Stimulated activated CD8-positive, alpha-beta memory T cell treated with anti-CD3 and anti-CD28 coated beads, Interleukin-15, amount 100 ng/mL, for 48 hours (primary cell): ENCODE measurements at places on chromosomes 7 and 10.

GRCh38 chr7:157614457-157615020 is 277.7 kb downstream of the DNAJB6 start:
- DNase-seq = no peak

DNA sequence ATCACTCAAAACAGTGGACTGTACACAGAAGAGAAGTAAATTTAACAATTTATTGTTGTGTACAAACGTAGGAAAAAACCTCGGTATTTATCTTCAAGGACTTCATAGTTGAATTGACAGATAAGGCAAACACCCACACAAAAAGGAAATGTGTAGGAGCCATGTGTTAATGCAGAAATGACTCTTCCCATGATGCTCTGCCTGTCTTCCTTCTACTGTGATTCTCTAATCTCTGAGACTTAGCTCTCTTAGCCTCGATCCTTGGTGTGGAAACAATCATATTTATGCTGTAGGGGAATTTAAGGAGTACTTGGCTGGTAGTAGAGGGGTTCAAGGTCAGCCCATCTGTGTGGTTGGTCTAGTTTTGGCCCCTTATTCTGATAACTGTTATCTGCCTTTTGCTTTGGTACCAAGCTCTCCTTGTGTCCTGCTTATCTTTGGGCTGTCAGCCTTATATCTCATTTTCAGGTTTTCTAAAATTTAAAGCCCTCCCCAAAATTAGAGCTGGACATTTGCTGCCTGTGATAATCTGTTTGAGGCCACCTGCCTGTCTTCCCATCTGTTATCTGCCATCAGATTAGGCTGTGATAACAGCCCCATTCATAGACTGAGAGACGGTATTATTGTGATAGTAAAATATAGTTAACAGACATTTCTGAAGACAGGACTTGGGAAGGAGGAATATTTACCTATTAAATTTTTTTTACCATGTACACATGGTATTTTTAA is 81.7 kb downstream of the GPR85 start:
- no peak for DNase-seq

- no peak for DNase-seq
These were observed 103.1 kb downstream of the PRKCQ start for GRCh38 chr10:6476989-6477388.

DNA sequence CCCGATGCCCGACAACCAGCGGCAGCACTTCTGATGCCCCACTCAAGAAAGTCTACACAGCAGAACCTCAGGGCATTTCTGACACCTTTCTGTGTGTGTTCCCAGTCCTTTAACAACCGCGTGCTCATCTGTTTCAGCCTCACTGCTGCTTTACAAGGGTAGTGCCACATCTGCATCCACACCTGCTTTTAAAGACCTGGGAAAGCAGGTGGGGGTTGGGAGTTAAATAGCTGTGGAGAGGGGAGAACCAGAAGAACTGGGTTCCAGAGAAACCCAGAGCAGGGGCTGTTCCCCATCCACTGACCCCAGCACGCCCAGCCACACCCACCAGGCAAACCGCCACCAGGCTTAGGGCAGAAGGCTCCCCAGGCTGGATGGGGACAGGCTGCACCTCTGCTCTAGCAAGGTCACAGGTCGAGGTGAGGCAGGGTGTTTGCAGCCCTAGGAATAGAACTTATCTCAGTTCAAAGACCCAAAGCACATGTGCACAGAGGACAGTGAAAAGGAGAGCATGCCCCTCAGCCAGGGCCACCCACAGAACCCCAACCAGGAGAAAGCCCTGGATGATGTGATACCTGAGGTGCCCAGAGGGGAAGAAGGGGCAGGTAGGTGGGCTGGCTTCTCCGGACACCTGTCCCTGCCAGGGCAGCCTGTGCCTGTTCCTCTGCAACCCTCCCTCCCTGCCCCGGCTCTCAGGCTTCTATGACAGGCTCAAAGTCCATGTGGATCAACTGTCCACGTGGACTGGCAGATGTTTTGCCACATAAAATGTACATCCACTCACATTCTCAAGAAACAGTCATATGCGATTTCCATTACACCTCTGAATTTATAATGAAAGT is 51.3 kb downstream of the COBL start:
- DNase-seq = no peak

- DNase-seq = no peak
These were observed 680.2 kb downstream of the PCDH15 start for GRCh38 chr10:54120806-54121205.

DNA sequence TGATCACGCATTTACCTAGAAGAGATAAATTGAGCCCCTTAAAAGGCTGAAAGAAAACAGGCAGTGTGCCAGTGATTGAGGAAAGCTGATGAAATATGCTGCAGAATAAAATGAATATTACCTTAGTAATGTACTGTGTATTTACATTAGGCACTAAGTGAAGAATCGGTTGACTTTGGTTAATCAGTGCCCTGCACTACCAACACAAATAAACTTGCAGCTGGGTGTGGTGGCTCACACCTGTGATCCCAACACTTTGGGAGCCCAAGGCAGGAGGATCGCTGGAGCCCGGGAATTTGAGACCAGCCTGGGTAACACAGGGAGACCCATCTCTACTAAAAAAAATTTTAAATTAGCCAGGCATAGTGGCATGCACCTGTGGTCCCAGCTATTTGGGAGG is 148.3 kb upstream of the TCF7L2 start:
- no peak for DNase-seq

- no peak for DNase-seq
These were observed 73.3 kb downstream of the ZMIZ1 start for GRCh38 chr10:79142064-79142491.

GRCh38 chr10:131881104-131881880 is 19.5 kb upstream of the PPP2R2D start:
- DNase-seq = no peak

- no peak for DNase-seq
These were observed 292.5 kb upstream of the SEMA3C start for GRCh38 chr7:81211204-81211933.

- DNase-seq = no peak
These were observed 14.9 kb upstream of the DDC start for GRCh38 chr7:50580057-50580456.

- DNase-seq = no peak
These were observed 179.7 kb downstream of the GLI3 start for GRCh38 chr7:42057331-42057730.

DNA sequence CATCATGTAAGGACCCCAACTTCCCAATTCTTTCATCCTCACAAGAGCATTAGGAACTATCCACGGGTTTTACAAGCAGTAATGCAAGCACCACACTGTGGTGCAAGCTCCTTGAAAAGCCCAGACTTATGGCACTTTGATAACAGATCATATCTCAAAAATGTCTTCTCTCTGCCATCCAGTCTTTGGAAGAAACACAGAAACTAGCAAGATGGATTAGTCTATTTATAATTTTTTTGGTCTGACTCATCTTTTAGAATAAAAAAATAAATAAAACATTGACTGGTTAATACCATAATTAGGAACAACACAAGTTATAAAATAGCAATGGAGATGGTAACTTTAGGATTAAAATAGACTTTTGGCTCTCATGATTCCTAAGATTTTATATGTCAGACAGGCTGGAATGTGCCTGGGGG is 49.0 kb upstream of the CALD1 start:
- DNase-seq = no peak

DNA sequence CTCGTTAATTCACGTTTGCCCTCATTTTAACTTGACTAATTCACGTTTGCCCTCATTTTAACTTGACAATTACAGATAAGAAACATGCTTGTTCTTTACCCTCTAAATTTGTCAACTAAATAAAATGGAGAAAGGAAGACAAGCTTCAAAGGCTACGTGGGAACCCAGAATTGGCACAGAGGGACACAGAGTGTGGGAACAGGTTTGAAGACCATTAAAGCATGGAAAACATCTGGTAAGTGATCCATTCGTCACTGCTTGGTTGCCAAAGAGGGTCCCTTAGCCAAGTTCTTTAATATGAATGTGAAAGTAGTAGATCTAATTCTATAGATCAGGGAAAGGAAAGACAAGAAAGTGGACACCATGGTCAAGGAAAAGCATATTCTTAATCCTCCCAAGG is 57.2 kb downstream of the ITIH5 start:
- DNase-seq = no peak

GRCh38 chr7:43552122-43552521 is 30.8 kb upstream of the STK17A start:
- DNase-seq = no peak

DNA sequence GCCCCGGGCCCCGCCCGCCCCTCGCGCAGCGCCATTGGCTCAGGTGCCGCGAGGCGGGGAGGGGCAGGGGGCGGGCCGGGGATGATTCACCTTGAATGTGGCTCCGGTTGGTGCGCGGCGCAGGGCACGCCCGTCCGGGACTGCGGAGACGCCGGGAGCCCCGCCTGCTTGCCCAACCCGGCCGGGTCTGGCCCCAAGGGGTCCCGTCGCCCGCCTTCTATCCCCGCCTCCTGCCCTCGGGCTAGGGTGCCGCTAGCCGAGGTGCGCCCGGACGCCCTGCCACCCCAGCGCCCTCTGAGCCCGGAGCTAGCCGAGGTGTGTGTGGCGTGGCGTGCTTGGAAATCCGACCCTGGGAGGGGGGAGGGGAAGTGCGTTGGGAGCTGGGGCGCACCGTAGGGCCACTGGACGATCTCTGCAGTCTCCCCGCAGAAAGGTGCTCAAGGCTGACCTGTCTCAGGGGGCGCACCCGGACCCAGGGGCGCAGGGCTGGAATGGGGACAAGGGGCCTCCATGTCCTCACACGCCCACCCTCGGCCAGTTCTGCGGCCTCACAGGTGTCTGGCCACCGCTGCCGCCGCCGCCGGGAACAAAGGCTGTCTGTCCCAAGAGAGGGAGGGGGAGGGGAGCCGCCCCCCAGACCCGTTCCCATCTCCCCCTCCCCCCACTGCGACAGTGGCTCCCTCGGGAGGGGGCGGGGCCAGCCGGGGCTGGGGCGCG is 168.9 kb downstream of the NRF1 start:
- DNase-seq = peak; percentile 76

DNA sequence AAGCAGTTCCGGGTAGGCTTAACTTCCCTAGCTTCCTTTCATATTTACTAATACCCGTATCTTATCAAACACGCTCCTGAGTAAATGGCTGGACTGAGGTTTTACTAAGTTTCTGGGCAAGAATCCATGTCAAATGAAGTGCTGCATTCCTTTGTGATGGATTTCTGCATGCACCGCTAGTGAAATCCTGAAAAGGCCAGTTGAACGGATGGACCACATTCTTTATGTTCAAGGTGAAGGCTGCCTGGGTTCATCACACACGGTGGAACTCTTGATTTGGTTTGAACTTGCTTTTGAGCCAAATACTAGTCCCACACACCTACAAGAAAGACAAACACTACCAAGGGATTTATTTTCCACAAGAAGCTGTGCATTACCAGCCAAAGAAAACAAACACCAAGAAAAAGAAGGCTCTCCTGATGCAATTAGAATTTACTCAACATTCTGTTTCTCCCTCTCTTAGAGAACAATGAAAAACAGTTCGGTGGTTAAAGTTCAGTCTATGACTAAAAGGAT is 255.0 kb upstream of the SEMA3C start:
- DNase-seq = no peak

DNA sequence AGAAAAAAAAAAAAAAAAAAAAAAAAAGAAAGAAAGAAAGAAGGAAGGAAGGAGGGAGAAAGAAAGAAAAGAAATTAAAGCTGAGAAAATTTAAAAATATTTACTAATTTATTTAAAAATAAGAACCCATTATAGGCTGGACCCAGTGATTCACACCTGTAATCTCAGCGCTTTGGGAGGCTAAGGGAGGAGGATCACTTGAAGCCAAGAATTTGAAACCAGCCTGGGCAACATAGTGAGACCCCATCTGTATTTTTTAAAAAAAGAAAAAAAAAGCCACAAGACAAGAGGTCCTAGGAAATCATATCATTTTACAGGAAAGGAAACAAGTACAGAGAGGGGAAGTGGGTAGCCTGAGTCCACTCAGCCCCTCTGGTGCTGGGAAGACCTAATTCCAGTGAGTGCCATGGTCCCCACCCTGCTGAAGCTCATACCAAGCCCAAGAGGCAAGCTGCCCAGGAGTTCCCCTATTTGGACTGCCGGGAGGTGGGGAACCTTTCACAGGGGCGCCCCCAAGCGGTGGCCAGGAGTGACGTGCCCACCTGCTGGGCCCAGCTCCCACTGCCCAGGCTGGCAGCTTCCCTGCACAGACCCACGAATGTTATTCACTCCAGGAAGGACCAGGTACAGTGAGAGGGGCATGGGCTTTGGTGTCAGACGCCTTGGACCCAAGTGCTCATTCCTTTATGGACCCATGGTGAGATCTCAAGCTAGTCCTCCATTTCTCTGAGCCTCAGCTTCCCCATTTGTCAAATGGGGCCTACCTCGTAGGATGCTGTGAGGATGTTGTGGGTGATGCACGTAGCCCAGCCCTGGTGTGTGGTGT is 133.6 kb downstream of the ZMIZ1 start:
- DNase-seq = peak; percentile 21

- no peak for DNase-seq
These were observed 102.4 kb upstream of the SVIL start for GRCh38 chr10:29737074-29737593.

DNA sequence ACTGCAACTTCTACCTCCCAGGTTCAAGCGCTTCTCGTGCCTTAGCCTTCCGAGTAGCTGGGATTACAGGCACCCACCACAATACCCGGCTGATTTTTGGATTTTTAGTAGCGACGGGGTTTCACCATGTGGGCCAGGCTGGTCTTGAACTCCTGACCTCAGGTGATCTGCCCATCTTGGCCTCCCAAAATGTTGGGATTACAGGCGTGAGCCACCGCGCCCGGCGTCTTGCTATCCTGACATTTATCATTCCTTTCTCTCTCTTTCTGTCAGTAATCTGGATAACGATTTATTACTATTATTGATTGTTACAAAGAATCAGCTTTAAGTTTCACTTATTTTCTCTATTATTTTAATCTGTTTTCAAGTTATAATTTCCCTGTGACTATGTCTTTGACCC is 548.4 kb downstream of the CNTNAP2 start:
- no peak for DNase-seq

DNA sequence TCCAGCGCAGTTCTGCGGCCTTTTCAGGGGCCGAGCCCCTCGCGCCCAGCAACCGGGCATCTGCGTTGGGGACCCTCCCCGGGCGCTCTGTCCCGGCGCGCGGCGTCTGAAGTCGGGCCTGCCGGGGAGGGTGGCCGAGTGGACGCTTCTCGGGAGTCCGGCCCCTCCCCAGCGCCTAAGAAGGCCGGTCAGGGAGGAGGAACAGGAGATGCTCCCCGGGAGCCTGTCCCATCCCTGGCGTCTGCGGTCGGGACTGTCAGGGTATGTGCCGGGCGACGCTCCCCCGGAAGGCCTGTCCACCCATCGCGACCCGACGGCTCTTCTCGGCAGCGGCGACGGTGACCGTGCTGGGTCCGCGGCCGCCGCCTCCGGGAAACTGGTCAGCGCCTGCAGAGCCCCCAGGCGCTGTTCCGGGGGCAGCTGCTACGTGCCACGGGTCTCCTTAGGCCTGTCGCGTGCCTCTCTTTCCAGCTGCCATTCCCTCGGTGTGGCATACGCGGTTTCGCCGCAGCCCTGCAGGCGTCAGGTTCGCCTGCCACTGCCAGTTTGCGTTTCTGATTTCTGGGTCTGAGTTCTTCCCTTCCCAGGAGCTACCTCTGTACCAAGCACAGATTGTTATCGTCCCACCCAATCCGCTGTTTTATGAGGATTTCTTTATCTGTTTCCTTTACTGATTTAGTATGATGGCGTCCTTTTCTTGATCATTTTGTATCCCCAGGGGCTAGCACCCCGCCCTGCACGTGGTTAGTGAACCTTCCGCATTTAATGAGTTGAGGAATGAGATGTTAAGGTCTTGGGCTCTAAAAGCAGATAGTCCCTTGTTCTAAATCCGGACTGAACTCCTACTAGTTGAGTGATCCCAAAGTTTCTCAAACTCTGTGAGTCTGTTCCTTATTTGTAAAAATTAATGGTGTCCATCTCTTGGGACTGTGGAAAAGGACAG is 782 bp downstream of the IFIT5 start:
- DNase-seq = peak; percentile 6
